Activated T-helper 1 cell treated with anti-CD3 and anti-CD28 coated beads, Interleukin-12 subunit alpha, Interleukin-12 subunit beta, Interleukin-2, Interleukin-4 antibody, amounts not matched to agents 30 ng/mL and 10 ng/mL and 1 ng/mL, durations not matched to agents 14 hours and 24 hours and 36 hours (primary cell): ENCODE measurements at places on chromosomes 5 and 9. TPM values are rescaled to one million over a fixed set of nuclear protein-coding genes. Genes with fewer than 3 reads are reported as not detected.

- no peak overlapping the region for H3K27ac ChIP-seq
- H3K4me1 ChIP-seq, result peaks cover 36% of the 10 kb centered on the region
- peaks cover 4% of the 10 kb centered on the region for H3K27me3 ChIP-seq
Observed at GRCh38 chr9:72305102-72305546, 59.9 kb downstream of the ZFAND5 start.

DNA sequence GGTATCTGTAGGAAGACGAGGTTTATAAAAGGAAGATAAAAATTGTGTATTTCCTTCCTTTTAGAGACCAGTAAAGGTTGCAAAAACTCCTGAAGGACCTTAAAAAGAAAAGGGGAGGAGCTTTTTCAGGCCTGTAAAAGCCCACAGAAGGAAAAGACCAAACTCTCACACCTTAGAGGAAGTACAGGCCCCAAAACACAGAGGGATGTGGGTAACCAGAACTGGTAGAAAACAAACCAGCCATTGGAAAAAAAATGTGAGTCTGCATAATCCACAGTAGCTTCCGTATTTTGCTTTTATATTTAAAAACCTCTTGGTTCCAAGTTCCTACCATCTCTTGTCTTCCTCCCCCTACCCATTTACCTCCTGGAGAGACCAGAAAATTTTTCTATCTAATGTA is 8.5 kb downstream of the GIN1 start:
- no peaks in the 10 kb centered on the region for H3K27me3 ChIP-seq
- peaks cover 28% of the 10 kb centered on the region for H3K36me3 ChIP-seq
- H3K4me3 ChIP-seq, result no peak overlapping the region
- peaks cover 30% of the 10 kb centered on the region for H3K4me1 ChIP-seq

- H3K27me3 ChIP-seq, result peaks cover 2% of the 10 kb centered on the region
- no peaks in the 10 kb centered on the region for H3K36me3 ChIP-seq
Observed at GRCh38 chr5:93279296-93279963, 301.6 kb downstream of the NR2F1-AS1 start.

The SLC6A3 gene
- not detected in 2 replicates for total RNA-seq

DNA sequence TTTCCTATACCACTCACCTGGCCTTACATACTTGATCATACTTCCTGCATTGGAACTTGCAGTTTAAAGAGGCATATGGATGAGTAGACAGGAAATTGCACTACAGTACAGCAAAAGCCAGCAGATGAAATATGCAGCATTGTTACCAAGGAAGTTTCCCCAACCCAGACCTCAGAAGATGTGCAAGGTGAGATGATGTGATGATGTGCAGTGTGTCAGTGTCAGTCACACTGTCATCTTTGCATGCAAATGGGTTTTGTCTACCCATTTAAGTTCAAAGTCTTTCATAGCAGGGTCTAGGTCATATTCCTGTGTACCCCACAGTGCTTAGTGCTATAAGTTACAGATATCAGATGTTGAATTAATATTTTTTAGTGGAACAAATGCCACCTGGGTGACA is 89.3 kb upstream of the CER1 start:
- DNase-seq, result no peak
- no peaks in the 10 kb centered on the region for H3K36me3 ChIP-seq
- no peak overlapping the region for H3K4me3 ChIP-seq
- no peak overlapping the region for H3K27ac ChIP-seq
- no peaks in the 10 kb centered on the region for H3K27me3 ChIP-seq
- no peaks in the 10 kb centered on the region for H3K4me1 ChIP-seq

The RGS7BP gene
- total RNA-seq, result not detected in 2 replicates
